Heart right ventricle (tissue), 16 donors: ENCODE measurements at places on chromosomes 1 and 21.

- DNase-seq: peak; percentile 57
Observed at GRCh38 chr1:244049162-244050013, 1.7 kb upstream of the ZBTB18 start.

GRCh38 chr1:202029171-202029665, 18.8 kb downstream of the ELF3 start:
- no peak for DNase-seq

GRCh38 chr1:239711768-239712167, 325.4 kb downstream of the CHRM3 start:
- DNase-seq: no peak

GRCh38 chr1:51168936-51169335, 66.9 kb downstream of the C1orf185 start:
- DNase-seq: no peak

DNA sequence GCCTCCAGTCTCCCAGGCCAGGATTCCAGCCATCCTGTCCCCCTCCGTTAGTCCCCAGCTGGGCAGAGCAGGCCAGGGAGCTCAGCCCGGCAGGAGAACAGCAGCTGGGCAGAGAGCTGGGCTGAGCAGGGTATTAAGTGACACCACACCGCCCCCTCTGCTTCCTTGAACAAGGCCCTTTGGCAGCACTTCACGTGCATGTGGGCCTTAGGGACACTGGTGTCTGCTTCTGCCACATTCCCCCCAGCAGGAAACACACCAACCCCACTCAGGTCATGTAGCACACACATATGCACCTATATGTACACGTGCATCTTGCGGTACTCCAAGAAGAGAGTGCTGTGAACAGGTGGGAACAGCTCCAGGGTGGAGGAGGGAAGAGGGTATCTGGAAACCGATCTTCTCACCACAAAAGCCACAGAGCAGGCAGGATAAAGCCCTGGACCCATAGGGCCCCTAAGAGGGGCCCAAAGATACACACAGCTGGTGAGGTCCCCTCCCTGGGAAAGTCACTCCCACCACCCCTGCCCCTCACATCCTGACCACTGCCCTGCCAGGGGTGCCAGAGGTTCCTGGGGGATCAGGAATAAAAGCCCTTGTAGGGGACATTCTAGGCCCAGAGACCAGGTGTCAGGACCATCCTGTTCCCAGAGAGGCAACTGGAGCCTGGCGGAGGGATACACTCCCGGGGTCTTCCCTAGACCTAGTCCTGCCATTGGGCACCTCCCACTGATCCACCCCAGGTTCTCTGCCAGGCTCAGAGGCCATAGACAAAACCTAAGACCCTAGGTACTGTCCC, 4.5 kb downstream of the EPHA2 start:
- no peak for DNase-seq

- no peak for DNase-seq
Observed at GRCh38 chr21:25571726-25572121, 35.6 kb downstream of the MRPL39 start.

DNA sequence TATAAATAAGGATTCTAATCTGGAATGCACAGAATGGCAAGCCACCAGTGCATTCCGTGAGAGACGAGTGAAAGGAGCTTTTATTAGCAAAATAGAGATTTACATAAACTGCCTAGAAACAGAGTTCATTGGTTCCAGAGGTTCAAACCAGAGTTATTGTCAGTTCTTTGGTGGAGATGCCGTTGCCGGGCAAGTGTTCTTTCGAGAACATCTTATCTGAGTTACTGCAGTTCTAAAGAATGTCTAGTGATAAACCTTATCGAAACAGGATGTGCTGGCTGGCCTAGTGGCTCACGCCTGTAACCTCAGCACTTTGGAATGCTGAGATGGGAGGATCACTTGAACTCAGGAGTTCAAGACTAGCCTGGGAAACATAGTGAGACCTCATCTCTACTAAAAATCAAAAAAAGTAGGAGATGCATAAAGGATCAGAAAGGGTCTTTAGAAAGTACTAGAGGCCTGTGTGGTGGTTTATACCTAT, 19.9 kb upstream of the EVI5 start:
- peak; percentile 50 for DNase-seq

- DNase-seq: no peak
Observed at GRCh38 chr1:35287807-35288640, 19.5 kb downstream of the ZMYM4 start.

DNA sequence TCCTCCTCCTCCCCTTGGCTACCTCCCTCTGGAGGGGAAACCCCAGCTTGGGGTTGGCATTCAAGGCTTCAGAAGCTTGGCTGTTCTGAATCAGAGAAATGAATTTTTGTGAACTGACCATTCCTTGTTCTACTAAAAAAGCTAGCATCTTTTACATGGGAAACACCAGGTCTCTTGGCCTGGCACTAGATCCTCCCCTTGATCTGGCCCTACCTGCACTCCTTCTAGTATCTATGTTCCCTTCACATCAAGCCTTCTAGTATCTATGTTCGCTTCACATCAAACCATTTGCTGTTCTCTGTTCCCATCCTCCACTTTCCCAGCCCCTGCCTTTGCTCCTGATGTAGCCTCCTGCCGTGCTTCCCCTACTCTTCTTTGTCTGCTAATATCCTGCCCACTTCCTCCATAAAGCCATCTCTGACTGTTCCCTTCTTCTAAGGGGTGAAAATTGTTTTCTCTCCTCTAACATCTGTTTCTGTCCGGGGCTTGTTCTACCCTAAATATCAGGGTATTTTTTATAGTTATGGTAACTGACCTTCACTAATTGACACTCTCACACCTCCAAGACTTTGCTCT, 25.8 kb downstream of the FAM151A start:
- DNase-seq: no peak

- no peak for DNase-seq
Observed at GRCh38 chr21:44727757-44728156, 16.4 kb upstream of the TSPEAR start.

DNA sequence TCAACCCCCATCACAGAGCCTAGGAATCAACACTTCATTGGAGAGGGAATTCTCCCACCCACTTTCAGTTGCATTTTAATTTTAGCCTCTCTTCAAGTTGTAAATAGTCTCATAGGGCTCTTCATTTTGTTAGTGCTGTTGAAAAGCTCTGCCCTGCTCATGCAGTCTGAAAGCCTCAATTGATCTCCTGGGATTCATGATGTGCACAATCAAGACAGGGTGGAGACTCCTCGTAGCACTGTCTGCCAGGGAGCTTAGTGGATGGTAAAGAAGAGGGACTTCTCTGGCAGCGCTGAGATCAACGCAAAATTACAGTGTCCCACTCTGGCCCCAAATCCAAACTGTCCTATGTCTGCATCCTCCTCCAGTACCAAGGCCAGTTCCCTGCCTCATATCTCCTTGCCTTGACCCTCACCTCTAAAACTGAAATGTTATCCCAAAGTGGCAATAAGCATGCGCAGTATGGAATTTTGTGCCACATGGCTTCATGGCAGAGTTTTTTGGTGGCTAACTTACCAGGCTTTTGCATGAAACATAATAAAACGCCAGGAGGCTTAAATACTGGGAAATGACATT, 282.2 kb downstream of the CACNA1E start:
- DNase-seq: no peak

DNA sequence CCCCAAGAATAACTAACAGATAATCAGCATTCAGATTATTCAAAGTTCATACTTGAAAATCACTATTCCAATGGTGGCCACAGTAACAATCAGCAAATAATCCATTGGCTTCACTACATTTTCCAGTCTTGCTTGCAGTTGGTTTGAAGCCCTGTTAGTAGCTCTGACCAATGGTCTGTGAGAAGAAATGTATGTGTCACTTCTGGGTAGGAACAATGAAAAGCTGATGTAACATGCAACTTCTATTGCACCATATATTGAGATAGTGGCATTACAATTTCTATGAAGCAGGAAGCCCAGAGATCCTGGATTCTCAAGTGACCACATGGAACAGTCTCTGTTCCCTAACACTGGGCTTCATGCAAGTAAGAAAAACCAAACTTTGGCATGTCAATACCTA, 250.9 kb upstream of the DAB1 start:
- no peak for DNase-seq

- DNase-seq: no peak
Observed at GRCh38 chr1:201665036-201665435, 126.1 kb downstream of the NAV1 start.

DNA sequence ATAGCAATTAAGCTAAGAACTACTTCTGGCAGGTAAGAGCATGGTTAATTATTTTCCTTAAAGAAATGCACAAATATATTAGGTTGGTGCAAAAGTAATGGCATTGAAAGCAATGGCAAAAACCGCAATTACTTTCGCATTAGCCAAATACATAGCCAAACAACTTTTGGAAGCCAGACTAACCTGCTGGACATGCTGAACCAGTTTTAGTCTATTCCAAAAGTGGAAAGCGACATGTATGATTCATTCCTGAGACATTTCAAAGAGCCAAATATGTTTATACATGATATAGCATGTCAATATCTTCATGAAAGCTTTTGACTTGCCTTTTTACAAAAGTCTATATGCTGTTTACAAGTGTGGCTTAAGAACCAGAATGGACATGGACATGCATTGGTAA, 23.4 kb upstream of the DR1 start:
- DNase-seq: no peak

DNA sequence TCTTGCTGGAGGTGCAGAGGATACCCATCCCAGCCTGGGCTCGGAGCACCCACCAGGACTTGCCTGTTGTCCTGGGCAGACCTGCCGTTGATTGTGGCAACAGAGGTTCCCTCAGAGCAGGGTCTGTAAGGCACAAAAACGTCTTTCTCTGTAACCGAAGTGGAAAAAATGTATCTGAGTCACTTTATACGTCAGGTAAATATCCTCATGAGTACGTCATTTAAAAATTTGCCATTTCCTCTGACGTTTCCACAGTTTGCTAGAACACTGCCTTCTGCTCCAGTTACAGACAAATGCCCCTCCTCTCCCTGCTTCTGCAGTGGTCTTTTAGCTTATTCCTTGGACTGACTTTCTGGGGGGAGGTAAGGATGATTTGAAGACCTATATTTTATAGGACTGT, 326.8 kb downstream of the HHAT start:
- no peak for DNase-seq

GRCh38 chr1:205537386-205538018, 33.0 kb downstream of the CDK18 start:
- no peak for DNase-seq

DNA sequence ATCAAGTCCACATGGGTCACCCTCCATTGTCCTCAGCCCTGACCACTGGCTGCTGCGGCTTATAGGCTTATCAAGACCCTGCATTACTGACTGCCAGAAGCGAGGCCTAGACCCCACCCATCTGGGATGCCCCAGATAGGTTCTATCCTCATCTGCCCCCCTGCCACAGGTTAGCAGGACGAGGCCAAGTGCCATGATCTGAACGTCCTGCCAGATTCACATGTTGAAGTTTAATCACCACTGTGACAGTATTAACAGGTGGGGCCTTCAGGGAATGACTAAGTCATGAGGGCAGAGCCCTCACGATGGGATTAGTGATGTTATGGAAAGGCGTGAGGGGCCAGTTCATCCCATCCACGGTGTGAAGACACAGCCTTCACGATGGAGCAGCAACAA, 6.2 kb upstream of the CPLANE2 start:
- no peak for DNase-seq

DNA sequence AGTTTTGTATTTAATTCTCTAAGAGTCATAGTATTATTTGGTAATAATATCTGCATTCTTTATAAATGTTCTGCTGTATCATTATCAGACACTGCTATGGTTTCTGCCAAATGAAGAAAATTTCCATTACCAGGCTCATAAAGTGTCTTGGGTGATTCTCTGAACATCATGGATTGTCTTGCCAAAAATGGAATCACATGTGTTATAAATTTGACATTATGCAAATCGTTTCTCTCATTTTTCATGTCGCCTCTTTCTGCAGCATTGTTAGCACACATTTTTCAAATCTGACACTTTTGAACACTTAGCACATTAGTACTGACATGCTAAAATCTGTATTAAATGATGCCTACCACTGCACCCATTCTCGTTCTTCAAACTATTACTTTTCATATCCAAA, 74.2 kb upstream of the NEK7 start:
- no peak for DNase-seq

- DNase-seq: no peak
Observed at GRCh38 chr1:169196161-169196560, 89.7 kb downstream of the ATP1B1 start.

- DNase-seq: no peak
Observed at GRCh38 chr1:176976225-176976624, 188.3 kb downstream of the ASTN1 start.

DNA sequence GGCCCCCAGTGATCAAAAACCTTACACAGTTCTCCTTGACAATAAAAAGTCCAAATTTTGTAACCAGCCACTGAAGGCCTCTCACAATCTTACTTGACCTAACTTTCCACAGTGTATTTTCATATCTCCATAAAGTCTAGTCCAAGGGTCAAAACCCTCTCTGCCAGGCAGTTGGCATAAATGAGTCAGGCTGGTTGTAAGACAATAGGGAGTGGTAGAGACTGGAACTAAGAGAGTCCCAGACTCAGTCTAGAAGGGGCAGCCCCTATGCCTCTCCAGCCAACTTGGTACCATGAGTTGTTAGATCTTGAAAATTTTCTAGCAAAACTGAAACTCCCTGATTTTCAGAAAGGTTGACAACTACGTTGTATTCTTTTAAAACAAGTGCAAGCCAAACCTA, 21.0 kb downstream of the KIF21B start:
- no peak for DNase-seq

GRCh38 chr1:39761557-39762260, 9.4 kb downstream of the OXCT2 start:
- DNase-seq: no peak

- DNase-seq: no peak
Observed at GRCh38 chr1:162670928-162671663, 38.8 kb downstream of the DDR2 start.

DNA sequence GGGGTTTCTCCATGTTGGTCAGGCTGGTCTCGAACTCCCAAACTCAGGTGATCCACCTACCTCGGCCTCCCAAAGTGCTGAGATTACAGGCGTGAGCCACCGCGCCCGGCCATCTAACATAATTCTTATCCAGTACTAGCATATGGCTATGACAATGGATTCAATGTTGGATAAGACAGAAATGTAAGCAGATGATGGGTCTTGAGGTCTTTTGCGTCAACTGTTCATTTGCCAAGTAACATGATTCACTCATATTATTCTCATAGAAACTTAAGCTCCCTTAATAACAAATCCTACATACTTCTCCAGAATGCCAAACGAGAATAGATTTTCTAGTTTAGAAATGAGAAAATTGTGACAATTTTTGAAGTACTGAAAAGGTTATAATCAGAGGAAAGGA, 170.3 kb downstream of the RGS7 start:
- DNase-seq: no peak

GRCh38 chr1:169644297-169644696, 14.4 kb upstream of the SELP start:
- no peak for DNase-seq

- no peak for DNase-seq
Observed at GRCh38 chr1:86708920-86709319, 4.5 kb downstream of the SH3GLB1 start.
